Activated T-helper 1 cell treated with Interleukin-2 at 50 U/mL for 16 hours (primary cell): ENCODE measurements at places on chromosomes 7 and 10.

GRCh38 chr10:34119456-34119855 is 695.6 kb downstream of the PARD3 start:
- DNase-seq = no peak

GRCh38 chr7:132758986-132759385 is 182.7 kb upstream of the PLXNA4 start:
- no peak for DNase-seq

- DNase-seq = no peak
Measured at GRCh38 chr10:30973737-30974136, 57.9 kb downstream of the ZNF438 start.

GRCh38 chr7:143322760-143323633 is 7.1 kb downstream of the CLCN1 start:
- no peak for DNase-seq
